ENCODE measurements at places on chromosomes 4 and X.

GRCh38 chr4:186536285-186536684, 19.1 kb downstream of the MTNR1A start:
- no peak for DNase-seq

GRCh38 chr4:165834116-165834515, 38.9 kb upstream of the TLL1 start:
- DNase-seq, result no peak

DNA sequence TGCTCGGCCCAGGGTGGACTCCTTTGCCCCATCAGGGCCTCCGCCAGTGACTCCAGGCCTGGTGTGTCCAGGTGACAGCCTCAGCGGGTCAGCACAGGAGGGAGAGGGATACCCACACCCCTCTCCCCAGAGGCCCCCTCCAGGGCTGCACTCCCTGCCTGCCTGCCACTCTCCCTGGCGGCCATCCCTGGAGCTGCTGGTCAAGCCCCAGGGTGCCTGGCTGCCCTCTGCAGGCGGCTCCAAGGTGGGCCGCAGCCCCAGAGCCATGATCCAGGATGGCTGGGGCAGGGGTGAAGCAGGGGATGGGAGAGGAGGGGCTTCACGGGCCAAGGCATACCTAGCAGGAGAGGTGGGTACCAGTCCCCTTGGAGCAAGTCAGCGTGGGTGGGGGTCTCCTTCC, 3.8 kb downstream of the FGFRL1 start:
- no peak for DNase-seq

DNA sequence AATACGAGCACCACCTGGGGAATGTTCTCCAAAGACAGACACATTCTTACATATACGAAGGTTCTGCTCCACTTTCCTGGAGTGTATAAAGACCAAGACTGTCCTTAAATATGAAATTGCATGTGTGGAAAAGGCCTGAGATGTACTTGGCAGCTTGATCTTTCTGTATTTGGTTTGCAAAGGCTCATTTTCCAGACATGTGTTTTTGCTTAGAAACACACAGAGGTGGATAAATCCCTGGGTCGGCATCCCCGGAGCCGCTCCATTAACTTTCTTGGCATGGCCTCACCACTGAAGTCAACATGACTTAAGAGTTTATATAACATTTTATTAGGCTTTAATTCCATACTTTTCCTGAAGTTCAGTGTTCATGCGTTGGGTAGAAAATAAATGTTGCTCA, 239.4 kb downstream of the LDB2 start:
- no peak for DNase-seq

DNA sequence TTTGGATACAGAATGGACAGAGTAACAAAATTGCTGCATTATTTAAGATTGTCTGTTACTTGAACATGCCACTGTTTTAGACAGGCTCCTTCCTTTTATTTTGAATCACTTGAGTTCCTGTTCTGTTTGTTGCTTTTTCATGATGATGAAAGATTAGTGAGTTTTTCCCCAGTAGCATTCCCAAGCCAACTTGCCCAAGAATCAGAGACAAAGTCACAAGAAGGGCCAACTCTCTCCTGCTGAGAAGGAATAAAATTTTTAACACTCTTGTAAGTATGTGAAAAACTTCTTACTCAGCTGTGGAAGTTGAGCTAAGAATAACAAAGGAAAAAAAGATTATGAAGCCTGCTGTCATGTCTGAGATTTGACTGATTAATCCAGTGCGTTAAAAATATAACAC, 104.2 kb downstream of the KLHL8 start:
- no peak for DNase-seq

DNA sequence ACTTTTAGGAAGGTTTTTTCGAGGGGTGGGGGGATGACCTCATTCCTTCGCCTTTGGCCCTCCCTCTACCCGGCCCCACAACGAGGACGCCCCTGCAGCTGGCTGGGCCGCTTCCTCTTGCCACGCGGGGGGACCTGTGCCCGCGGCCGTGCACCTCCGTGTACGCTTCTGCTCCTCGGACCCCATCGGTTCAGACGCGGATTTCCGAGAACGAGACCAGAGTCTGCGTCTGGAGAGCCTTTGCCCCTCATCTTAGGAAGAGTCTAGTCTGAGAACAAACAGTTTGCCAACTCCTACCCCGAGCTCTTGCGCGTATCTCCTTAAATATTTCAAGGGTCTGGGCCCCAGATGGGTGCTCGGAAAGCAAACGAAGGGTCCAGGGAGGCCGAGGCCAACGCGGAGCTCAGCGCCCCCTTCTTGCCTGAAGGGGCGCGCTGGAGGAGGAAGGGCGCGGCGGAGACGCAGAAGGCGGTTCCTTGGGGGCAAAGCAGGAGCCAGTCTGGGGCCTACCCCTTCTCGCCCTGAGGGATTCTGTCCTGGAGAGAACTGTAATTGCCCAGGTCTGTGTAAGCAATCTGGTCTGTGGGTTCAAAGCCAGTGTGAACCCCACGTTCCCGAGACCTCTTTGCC, 3.9 kb upstream of the SFRP2 start:
- no peak for DNase-seq

DNA sequence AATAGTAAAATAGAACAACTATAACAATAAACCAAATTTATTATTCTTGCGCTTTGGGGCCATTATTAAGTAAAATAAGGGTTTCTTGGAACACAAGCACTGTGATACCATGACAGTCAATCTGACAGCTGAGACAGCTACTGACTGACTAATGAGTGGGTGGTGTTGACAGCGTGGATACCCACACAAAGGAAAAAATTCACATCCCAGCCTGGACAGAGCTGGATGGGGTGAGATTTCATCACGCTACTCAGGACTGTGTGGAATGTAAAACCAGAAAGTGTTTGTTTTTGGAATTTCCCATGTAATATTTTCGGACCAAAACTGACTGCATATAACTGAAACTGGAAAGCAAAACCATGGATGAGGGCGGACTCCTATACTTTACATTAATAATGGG, 48.8 kb downstream of the IGFBP7 start:
- no peak for DNase-seq

DNA sequence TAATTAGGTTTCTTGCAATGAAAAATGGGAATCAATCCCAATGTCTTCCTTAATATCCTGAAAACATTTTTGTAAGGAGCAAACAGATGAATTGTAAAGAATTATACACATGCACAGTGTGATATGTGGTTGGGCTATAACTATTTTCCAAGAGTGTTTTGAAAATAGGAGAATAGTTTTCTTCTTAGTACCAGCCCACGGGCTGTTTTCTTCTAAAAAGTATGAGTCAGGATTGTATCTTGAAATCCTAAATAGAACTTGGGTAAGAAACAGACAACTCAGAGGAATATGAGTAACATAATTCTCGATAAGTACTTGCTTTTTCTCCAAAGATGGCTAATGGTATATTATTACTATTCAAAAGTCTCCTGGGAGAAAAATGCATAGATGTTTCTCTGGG, 136.7 kb downstream of the MAGEC2 start:
- no peak for DNase-seq
